Activated naive CD4-positive, alpha-beta T cell treated with anti-CD3 and anti-CD28 coated beads, Interleukin-2, amount 50 U/mL, for 72 hours (primary cell): ENCODE measurements at places on chromosomes 1 and 21. TPM values are rescaled to one million over a fixed set of nuclear protein-coding genes. Genes with fewer than 3 reads are reported as not detected.

SLC6A17 gene
- 0.04 TPM for total RNA-seq

GRCh38 chr21:26267389-26267788 lies 96.8 kb upstream of the APP start:
- no peak for DNase-seq

- DNase-seq, result no peak
These were observed 50.9 kb upstream of the AK4 start for GRCh38 chr1:65097076-65097475.

- no peak for DNase-seq
These were observed 51.0 kb downstream of the CR1L start for GRCh38 chr1:207695891-207696290.

- DNase-seq, result no peak
These were observed 6.4 kb upstream of the CSF1 start for GRCh38 chr1:109904105-109904817.

GRCh38 chr1:21278208-21278859 lies 11.9 kb downstream of the ECE1 start:
- no peak for DNase-seq
